ENCODE measurements at places on chromosomes 1 and 21.
A peak's percentile ranks its signal among the peaks of the same experiment; 100 is the strongest.

GRCh38 chr1:241837901-241838300, 10.1 kb upstream of the EXO1 start:
- DNase-seq: peak; percentile 76

DNA sequence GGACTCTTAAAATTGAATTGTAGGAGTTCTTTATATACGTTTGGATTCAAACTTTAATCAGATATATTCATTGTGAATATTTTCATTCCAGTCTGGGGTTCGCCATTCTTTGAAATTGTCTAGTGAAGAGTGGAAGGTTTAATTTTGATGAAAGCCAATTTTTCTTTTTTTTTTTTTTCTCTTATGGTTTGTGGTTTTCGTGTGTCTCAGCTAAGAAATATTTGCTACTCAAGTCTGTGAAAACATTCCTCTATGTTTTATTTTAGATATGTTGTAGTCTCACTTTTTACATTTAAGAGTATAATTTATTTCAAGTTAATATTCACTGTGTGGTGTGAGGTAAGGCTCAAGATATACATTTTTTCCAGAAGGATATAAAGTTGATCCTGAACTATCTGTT, 220.5 kb downstream of the KCNT2 start:
- no peak for DNase-seq

DNA sequence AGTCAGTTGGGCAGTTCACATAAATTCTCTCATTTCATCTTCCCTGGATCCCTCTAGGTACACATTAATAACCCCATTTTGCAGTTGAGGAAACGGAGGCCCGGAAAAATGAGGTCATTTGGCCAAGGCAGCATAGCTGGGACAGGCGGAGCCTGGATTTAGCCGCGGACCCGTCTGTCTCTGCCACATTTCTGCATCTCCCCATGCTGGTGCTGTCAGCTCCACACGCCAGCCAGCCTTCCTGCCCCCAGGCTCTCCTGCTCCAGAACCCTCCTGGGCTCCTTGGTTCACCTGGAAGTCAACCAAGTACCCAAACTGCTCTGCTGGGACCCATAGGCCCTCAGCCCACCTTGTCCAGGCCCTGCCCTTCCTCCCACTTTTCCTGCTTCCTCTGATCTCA, 7.6 kb downstream of the FOXO6 start:
- no peak for DNase-seq

DNA sequence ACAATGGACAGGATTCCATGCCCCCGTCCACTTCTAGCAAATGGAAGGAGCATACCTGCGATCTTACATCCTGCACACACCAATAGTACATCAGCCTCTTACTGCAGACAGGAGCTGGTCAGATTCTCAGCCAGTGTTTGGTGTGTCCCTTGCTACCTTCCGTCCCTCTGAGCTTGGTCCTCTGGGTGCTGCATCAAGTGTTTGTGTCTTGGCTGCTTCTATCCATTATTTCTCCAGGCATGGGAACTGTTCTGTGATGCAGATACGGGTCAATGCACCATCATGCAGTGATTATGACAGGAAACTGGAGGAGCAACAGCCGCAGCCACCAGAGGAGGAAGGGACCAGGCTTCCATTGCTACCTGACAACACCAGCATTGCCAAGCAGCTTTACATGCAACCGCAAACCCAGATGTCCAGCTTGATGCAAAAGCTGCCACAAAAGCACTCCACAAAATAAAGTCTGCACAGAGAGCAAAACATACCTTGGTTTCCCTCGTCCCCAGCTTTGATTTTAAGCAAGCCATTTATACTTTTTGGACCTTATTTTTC, 21.9 kb upstream of the OVAAL start:
- no peak for DNase-seq

GRCh38 chr1:27306892-27307761, 14.8 kb upstream of the TMEM222 start:
- no peak for DNase-seq

GRCh38 chr1:237509748-237510147, 381.0 kb downstream of the ZP4 start:
- no peak for DNase-seq

GRCh38 chr1:212161231-212161781, 123.9 kb upstream of the PPP2R5A start:
- peak; percentile 79 for DNase-seq

GRCh38 chr1:18339161-18339560, 141.6 kb upstream of the KLHDC7A start:
- DNase-seq: no peak

- no peak for DNase-seq
Observed at GRCh38 chr1:115790356-115790755, 21.8 kb upstream of the CASQ2 start.

DNA sequence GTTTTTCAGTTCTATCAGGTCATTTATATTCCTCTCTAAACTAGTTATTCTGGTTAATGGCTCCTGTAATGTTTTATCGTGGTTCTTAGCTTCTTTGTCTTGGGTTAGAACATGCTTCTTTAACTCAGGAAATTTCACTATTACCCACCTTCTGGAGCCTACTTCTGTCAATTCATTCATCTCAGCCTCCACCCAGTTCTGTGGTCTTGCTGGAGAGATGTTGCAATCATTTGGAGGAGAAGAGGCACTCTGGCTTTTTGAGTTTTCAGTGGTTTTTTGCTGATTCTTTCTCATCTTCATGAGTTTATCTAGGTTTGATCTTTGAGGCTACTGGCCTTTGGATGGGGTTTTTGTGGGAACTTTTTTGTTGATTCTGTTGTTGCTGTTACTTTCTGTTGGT, 213.0 kb downstream of the BRINP2 start:
- DNase-seq: no peak

DNA sequence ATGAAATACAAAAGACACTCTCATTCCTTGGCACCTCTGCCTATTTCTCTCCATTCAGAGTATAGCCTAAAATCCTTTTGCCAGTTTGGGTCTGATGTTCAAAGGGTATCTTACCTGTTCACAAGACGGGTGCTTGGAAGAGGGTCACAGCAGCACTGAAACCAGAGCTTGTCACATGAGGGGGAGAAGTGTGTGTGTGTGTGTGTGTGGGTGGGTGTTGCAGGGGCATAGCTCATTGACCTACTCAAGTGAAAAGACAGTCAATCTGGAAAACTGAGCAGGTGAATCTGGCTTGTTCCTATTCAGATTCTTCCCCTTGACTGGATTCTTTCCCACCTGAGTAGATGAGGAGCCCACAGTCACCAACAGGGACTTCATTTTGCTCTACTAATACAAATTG, 63.9 kb downstream of the KCTD3 start:
- DNase-seq: no peak

DNA sequence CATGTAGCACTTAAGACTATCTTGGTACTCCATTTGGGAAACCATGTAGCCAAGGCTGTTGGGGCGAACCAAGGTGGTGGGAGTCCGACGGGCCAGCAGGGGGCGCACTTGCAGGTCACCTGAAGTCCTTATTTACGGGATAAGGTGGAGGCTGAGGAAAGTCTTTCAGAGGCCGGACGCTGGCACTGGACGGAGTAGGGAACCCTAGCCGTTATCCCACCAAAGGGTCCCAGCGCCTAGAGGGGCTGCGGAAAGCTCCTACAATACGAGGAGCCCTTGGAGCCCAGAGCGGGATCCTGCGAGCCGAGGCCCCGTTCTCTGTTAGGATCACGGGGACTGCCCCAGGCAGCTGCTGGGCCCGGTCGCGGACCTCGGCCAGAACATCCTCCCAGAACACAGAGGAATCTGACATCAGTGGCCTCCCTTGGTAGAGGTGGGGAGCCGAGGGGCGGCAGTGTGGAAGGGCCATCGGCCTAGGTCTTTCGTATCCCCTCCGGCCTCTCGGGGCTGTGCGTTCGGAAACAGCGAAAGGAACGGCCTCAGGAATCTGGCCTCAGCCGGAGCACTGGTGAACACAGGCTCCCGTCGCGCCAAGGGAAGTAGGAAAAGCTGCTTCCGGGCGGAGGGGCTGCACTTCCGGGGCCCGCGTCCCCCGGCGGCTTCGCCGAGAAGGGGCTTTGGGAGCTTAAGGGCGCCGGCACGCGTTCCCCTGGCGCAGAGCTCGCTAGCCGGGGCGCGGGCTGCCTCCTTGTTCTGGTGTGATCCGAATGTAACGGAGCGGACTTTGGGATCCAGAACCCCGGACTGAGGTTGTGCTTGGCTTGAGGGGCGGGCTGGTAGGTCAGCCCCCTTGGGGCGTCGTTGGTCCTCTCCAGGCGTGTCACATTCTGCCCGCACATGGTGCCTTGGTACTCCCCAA, 29.9 kb upstream of the RPTN start:
- peak; percentile 78 for DNase-seq

DNA sequence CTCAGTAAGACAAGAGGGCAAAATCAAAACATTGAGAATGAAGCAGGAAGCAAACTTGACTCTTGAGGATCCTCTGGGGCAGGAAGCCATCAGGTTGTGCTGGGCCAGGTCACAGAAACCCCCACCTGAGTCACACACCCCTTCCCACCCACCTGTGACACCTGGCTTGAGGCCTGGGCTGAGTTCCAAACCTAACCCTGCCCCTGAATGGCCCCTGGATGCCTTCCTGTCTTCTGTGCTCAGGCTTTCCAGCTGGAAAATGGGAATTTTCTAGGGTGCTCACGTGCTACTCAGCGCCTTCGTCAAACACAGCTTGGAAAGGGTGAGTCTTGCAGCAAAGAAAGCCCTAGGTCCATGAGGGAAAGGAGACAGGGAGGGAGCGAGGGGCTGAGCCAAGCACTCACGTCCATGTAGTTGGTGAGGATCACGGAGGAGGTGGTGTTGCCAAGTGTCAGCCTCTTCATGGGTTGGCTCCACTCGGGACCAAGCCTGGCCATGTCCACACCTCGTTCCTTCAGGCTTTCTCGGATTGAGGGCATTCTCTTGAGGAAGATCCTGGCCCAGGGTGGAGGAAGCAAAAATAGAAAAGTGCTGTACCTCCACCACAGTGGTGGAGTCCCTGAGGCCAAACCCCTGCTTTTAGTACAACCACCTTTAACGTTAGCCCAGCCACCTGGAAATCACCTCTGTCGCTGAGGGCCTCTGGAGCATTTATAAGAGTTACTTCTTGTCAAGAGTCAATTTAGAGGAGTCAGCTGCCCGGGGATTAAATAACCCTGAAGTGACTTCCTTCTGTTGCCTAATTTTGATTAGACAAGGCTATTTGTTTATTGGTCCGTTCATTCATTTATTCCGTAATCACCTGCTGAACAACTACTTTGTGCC, 4.3 kb downstream of the REN start:
- DNase-seq: no peak

DNA sequence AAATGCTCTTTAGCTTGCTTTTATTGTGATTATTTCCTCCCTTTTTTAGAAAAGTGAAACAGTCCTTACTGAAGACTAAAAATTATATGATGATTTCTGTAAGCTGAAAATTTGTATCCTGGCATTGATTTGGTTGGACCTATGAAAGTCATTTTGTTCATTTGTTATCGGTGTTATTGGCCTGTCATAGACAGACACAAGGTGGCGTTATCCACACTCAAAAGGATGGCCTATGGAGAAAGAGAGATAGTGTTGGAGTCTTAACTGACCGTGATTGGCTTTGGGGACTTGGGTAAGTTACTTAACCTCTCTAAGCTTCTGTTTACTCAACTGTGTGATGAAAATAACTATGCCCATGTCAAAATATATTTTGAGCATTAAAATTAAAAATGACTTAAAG, 203.6 kb upstream of the CHODL start:
- DNase-seq: peak; percentile 73

DNA sequence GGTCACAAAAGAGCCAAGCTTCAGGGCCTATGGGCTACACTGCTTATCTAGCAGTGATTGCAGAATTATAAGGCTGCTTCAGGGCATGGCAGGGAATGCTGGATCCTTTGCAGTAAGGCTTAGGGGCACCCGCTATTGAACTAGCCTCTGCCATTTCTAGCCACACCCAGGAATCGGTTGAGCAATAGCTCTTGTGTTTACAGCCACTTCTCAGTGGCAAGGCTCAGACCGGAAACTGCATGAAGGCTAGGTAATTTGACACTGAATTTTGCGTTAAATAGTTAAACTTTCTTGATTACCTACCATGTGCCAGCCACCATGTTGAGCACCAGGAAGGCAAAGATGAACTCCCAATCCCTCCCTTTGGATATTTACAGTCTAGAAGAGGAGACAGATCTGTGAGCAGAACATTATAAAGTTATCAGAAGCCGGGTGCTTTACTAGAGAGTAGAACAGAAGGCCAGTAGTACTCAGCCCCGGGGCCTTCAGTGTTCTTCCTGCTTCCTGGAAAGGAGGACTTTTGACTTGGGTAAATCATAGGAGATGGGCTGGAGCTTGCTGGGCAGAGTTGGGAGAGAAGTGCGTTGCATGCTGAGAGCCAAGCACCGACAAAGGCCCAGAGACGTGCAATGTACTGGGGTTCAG, 98.6 kb upstream of the LPGAT1 start:
- DNase-seq: peak; percentile 96

GRCh38 chr21:39610703-39611102, 2.0 kb upstream of the B3GALT5 start:
- no peak for DNase-seq

- DNase-seq: no peak
Observed at GRCh38 chr1:94122201-94122970, 1.4 kb upstream of the ABCA4 start.

DNA sequence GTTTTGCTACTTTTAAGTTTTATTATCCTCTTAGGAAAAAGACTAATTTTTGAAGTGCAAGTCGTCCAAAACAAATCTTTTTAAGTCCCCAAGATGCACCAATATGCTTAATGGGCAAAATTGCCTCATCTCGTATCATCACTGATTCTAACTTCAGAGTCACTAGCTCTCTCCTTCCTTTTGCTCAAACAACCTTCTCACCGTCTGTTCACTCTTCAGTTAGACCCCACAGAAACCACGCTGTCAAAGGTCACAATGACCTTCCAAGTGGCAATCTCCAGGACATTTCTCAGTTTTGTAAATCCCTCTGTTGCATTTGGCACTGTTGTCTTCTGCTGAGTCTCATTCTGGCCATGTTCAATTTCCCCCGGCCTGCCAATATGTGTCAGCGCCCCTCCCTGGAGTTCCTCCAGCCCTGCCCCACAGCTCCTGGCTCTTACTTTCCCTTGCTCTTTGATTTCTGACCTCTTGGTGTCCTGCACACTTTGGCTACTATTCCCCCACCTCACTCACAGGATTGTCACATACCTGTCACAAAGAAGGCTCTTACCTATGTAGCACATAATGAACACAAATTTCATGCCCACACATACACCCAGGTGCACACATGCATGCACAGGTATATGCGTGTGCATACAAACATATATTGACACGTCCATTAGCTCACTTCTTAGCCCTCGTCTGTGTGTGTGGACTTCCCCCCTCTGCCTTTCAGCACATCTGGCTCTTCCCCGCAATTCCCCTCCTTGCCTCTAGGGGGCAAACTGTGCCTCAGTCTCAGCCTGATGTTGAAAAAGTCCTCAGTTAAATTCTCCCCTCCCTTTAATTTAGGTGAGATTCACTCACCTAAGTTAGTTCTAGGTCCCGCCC, 354.0 kb upstream of the DUSP10 start:
- peak; percentile 72 for DNase-seq

- DNase-seq: no peak
Observed at GRCh38 chr1:154622503-154623039, 14.6 kb upstream of the ADAR start.

DNA sequence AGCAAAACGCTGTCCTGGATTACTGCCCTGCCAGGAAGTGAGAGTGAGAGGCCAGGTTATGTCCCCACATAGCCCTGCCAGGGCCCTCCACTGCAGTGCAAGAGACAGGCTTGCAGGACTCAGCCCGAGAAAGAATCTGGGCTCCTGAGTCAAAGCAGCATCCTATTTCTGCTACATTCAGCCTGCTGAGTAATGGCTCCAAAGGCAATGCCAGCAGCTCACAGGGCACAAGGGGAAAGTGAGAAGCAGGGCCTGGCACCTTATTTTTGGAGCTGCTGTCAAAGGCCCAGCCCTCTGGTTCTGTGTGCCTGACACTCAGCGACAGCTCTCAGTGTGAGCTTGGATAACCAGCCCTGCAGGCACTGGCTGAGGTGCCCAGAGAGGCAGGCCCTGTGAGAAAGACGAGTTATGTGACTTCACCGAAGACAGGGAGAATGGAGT, 83.9 kb downstream of the DTL start:
- DNase-seq: no peak

All from MCF 10A (cell line).